ENCODE measurements at places on chromosomes 5 and 9.

DNA sequence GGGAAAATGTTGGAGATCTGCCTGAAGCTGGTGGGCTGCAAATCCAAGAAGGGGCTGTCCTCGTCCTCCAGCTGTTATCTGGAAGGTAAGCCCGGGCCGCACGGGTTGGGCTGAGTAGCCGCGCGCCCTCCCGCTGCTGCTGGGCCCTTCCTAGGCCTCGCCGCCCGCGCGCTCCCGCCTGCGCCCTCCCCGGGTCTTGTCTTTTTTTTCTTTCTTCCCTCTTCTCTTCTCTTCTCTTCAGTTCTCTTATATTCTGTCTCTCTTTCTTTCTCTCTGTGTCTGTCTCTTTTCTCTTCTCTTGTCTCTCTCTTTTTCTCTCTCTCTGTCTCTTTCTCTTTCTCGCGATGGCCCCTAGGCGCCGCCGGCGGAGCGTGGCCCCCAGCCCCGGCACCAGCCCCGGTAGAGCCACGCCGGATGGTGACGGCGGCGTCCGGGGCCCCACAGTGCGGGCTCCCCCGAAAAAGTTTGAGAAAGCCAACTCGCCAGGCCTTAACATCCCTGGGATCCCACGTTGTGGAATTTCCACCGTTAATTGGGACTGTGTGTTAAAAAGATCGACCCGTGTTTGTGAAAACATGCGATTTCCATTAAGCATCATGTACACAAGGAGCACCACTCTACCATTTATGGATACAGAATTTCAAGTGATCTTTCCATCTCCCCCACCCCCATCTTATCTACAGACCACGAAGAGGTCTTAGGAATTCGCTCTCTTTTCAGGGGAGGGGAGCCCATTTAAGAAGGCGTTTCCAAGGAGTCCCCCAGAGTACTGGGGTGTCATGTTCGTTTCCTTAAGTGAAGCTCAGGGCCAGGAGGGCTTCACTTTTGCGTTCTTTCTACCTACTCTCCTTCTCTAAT is 616 bp downstream of the ABL1 start:
- DNase-seq: no peak

DNA sequence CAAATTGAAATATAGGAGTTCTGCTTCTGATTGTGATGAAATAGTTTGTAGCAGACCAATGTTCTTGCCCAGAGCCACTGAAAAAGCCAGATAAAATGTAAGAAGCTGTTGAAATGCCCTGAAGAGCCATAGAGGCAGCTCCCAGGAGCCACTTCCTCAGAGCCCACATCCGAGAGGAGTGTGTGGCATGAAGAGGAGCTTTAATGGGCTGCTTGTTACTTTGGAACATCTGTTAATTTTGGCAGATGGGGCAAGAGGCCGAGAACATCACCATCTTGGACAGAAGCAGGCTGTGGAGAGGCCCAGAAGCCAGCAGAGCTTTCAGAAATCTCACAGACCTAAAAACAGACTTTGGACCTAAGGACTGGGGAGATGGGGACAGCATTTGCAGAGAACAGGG is 370.8 kb downstream of the GADD45G start:
- DNase-seq: no peak

DNA sequence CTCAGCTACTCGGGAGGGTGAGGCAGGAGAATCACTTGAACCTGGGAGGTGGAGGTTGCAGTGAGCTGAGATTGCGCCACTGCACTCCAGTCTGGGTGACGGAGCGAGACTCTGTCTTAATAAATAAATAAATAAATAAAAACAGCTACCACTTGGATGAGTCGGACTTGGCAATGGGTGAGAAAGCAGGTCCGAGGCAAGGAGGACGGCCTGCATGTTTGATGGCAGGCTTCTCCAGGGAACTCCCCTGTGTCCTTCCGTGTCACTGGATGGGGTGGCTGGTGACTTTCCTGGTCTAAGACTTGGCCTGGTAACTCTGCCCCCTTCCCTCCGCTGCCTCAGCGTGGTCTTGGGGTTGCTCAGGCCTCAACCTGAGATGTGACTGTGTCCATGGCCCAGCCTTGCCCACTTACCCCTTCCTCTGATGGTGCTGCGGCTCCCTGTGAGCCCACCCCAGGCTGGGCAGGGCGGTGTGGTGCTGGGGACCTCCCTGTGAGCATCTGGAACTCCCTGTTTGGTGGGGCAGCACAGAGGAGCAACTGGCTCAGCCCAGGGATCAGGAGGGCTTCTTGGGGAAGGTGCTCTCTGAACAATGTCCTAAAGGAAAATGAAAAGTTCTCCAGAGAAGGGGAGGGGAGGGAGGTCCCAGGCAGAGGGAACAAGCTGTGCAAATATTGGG is 62.5 kb upstream of the PSD2 start:
- DNase-seq: no peak

DNA sequence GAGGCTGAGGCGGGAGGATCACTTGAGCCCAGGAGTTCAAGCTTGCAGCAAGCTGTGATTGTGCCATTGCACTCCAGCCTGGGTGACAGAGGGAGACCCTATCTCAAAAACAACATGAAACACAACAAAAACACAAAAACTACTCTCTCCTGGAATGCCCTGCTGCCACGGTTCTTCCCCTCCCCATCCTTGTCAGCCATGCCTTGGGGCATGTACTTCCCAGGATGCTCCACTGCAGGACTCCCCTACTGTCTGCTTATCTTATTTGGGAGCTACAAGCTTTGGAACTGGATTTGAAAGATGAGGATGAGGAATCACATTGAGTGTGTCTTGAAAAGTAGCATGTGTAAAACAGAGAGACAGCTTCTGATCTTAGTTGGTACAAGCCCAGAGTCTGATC is 40.1 kb upstream of the KIAA1958 start:
- no peak for DNase-seq

DNA sequence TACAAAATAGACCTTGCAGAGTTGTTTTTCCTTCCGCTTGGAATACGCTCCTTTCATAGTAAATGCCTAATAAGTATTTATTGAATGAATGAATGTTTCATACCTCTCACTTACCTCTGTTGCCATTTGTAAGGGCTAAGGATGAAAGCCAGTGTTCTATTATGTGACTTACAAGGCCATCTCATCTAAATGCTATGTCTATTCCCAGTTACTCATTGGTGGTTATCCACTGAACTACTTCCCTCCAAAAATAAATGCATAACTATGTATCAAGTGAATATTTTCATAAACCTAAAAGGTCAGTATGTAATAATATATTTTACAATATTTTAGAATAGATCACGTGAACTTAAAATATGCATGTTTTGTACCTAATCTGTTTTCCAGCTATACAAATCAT is 670.5 kb upstream of the RGMB start:
- DNase-seq: no peak

DNA sequence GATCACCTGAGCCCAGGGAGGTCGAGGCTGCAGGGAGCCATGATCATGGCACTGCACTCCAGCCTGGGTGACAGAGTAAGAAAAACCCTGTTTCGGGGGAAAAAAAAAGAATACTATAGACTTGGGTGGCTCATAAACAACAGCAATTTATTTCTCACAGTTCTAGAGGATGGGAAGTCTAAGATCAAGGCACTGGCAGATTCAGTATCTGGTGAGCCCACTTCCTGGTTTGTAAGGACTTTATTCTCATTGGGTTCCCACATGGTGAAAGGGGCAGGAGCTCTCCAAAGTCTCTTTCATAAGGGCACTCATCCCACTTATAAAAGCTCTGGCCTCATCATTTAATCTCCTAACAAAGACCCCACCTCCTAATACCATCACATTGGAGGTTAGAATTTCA is 8.7 kb downstream of the HINT1 start:
- DNase-seq: no peak

DNA sequence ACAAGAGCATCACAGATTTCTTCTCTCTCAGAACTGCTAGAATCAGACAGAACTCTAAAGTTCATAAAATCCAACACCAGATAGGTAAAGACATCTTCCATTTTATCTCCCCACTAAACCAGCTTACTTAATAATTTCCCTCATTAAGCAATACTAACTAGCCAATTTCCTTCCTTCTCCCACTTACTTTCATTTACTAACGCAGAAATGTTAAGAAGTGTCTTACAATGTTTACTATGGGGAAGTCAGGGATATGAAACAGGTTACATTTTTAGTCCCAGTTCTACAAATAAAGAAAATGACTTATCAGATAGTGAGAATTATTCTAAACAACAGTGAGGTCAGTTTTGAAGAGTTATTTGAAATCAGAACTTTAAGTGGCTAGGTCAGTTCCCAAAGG is 236.5 kb downstream of the FBXL17 start:
- DNase-seq: no peak

DNA sequence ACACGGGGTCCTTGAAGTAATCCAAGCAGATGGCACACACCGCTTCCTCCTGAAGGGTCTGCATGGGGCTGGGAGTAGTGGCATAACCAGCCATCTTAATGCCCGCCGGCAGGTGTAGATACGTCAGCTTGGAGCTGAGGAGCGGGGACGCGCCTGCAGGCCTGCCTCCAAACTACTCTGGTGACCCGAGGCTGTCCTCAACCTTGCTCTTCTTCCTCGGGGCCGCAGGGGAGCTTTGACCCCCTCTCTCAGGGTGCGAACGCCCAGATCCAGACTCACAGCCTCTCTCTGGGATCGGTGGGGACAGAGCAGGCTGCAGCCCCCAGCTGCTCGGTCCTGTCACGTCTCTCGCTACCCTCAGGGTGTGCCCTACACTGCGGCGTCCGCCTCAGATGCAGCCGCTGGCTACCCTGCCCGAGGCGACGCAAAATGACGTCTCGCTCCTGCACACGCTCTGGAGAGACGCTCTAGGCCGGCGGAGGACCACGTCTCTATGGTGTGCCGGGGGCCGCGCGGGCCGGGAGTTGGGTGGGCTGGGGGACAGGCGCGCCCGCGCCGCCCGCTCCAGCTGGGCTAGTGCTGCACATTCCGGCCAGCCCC is at the start of gene TRIM52:
TRIM52 (minus strand) TSS at position 424 of the 600 bp plus-strand sequence; CDS start at position 94, 330 bp downstream.
- peak; percentile 95 for DNase-seq

DNA sequence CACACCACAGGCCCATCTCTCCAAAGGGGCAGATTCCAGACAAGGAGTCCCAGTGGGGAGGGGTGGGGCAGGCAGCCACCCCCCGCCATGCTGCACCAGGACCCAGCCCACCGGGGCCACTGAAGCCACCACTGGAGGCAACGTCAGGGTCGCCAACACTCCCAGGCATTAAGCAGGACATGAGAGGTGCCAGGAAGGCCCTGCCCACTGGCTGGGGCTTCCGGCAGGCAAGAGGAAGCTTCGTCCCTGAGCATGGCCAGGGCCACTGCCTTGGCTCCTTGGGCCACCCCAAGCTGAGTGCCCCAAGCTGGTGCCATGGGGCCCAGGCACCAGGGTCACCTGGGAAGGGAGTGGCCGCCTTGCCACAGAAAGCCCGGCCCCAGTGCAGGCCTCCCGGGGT is 17.5 kb downstream of the KCNT1 start:
- no peak for DNase-seq

- DNase-seq: no peak
These were observed 506.5 kb downstream of the DMAC1 start for GRCh38 chr9:7293091-7293490.

GRCh38 chr9:32735476-32735875 is 47.9 kb upstream of the TMEM215 start:
- no peak for DNase-seq

DNA sequence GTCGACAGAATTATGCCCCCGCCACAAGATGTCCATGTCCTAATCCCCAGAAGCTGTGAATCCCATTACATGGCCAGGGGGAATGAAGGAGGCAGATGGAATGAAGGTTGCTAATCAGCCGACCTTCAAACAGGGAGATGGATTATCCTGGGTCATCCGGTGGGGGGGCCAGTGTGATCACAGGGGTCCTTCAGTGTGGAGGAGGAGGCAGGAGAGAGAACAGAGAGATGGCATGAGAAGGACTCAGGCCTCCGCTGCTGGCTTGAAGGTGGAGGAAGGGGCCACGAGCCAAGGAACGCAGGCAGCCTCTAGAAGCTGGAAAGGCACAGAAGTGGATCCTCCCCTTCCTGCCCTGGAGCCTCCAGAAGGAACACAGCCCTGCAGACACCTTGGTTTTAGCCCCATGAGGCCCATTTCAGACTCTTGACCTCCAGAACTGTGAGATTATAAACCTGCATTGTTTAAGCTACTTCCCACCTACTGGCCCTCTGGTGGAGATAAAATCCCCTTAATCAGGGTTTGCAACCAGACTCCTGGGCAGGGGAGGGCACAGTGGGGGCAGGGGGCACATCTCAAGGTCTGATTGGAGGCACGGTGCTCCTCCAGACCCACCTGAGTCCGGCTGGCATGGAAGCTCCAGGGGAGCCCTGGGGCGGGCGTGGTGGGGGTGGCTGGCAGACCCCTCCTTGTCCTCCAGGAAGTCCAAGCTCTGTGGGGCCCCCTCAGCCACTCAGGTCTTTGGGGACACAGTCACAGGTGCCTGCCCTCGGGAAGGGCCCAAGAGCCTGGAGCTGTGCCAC is 13.8 kb downstream of the PTGES2 start:
- DNase-seq: no peak

DNA sequence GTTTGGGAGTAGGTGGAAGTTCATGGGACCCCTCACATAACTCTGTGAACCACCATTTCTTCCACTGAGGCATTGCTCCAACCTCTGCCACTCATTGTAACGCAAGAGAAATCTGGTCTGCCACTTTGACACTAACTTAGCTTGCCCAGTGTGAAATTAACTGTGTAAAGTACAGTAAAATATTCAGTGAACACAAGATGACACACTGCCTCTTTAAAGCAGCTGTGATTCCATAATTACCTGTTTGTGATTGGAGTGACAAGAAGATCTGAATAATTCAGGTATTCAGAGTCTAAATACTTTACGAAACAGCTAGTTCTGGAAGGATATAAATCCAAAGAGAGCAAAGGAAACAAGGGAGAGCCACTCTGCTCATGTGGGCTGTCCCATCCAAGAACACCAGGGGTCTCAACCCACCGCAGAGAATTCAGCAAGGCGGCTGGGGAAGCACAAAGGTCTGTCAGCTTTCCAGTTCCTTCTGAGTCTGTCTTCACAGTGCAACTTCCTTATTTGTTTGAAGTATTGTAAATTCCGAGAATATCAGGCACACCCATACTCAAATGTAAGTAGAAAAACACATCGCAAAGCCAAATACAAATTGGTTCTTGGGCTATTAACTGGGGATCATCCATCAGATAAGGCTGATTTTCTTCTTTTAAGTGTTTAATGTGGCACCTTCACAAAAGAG is 86.9 kb downstream of the GNAQ start:
- DNase-seq: no peak

DNA sequence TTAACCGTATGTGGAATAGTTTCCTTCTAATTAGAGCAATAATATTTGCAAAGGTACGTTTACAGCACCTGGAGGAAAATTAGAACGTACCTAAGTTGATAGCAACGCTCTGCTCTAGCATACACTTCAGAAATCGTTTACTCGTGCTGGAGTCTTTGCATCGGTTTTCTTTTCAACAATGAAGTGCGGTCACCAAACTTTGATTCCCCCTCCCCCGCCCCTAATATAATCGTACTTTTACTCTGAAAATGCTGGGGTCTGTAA is 506 bp downstream of the ADAMTS19 start:
- no peak for DNase-seq
